Activated CD8-positive, alpha-beta T cell treated with anti-CD3 and anti-CD28 coated beads for 36 hours (primary cell): ENCODE measurements at places on chromosomes 13 and 19. TPM values are rescaled to one million over a fixed set of nuclear protein-coding genes. Genes with fewer than 3 reads are reported as not detected.

The KIR2DL4 gene
- total RNA-seq = not detected

GRCh38 chr19:49605605-49606004 lies 14.6 kb downstream of the PRR12 start:
- peaks cover 14% of the 10 kb centered on the region for H3K36me3 ChIP-seq
- no peak for DNase-seq
- no peak overlapping the region for H3K4me3 ChIP-seq
- peak overlapping the region; percentile 30 for H3K27ac ChIP-seq
- H3K27me3 ChIP-seq = no peaks in the 10 kb centered on the region
- peaks cover 8% of the 10 kb centered on the region for H3K4me1 ChIP-seq

- peaks cover 10% of the 10 kb centered on the region for H3K27me3 ChIP-seq
- H3K4me1 ChIP-seq = peaks cover 16% of the 10 kb centered on the region
- no peak overlapping the region for H3K27ac ChIP-seq
- no peaks in the 10 kb centered on the region for H3K36me3 ChIP-seq
Measured at GRCh38 chr13:95452375-95452774, 100.1 kb upstream of the CLDN10 start.

DNA sequence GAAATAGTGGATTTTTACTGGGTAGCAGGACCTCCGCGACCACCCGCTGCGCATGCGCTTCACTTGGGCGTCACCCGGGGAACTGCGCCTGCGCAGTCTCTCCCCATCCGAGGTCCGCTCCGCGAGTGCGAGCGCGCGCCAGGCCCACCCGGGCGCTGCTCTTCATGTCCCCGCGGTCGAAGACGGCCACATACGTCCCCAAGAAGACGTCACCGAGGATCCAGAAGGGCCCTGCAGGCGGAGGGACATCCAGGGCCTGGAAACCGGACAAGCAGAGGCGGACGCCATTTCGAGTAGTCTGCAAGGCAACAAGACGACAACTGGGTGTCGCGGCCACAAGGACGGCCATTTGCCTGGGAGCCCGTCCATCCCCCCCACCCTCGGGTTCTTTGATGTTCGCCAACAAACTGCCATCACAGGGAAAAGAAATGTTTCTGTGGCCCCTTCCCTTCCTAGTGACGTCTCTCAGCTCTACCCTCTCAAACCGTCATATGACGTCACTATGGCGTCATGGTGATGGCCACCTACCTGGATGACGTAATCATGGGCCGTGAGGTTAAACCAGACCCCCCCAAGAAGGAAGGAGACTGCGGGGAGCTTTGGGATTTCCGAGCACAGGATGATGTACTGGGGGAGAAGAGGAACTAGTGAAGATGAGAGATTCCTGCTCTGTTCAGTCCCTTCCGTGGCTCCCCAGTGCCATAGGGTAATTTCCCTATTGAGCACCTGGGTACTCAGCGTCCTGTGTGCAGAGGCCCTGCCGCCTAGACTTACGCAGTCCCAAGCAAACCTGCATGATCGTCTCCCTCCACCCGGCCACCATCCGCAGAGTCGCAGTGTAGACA lies 6.7 kb downstream of the NAPSA start:
- peak; percentile 74 for DNase-seq
- H3K36me3 ChIP-seq = peaks cover 36% of the 10 kb centered on the region
- peak overlapping the region; percentile 80 for H3K4me3 ChIP-seq
- H3K27ac ChIP-seq = peak overlapping the region; percentile 96
- no peaks in the 10 kb centered on the region for H3K27me3 ChIP-seq

- H3K36me3 ChIP-seq = no peaks in the 10 kb centered on the region
- DNase-seq = no peak
- H3K4me3 ChIP-seq = no peak overlapping the region
- H3K27me3 ChIP-seq = peaks cover 4% of the 10 kb centered on the region
Measured at GRCh38 chr13:98315902-98316301, 138.8 kb upstream of the RNF113B start.

The CCL25 gene
- 0.29 TPM for total RNA-seq

The ZNF418 gene
- total RNA-seq = 5.0 TPM

DNA sequence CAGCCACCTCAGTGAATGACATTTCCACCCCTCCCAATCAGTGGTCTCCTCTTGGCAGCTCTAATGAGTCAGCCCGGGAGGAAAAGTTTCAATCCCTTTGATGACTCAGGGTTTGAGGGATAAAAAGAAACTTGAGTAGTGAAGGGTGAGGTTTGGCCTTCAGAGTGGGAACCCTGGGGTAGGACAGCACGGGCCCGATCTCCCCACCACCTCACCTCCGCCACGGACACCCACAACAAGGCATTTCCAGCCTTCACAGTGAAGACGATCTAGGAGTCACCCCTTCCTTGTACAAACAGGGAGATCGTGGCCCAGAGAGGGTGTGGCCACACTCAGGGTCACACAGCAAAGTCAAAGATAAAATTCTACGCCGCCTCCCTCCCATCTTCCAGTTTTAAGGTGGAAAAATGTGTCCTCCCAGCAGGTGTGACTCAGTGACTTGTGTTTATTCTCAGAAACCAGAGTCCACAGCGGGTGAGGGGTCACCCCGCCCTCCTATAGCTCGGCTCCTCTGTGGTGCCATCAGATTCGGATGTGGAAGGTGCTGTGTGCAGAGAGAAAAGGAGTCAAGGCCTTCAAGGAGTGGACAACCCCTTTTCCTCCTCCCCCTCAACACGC lies 12.3 kb downstream of the CIB3 start:
- H3K4me3 ChIP-seq = peak overlapping the region; percentile 40
- peaks cover 19% of the 10 kb centered on the region for H3K4me1 ChIP-seq
- H3K27me3 ChIP-seq = no peaks in the 10 kb centered on the region
- peak overlapping the region; percentile 73 for H3K27ac ChIP-seq
- H3K36me3 ChIP-seq = peaks cover 11% of the 10 kb centered on the region

GRCh38 chr13:26435171-26435570 lies 122.3 kb upstream of the WASF3 start:
- H3K27me3 ChIP-seq = peaks cover 5% of the 10 kb centered on the region
- no peak for DNase-seq
- H3K4me1 ChIP-seq = no peaks in the 10 kb centered on the region
- H3K4me3 ChIP-seq = no peak overlapping the region

GRCh38 chr19:33472691-33473652 lies 48.6 kb downstream of the PEPD start:
- no peak for DNase-seq
- no peak overlapping the region for H3K27ac ChIP-seq
- no peak overlapping the region for H3K4me3 ChIP-seq
- H3K27me3 ChIP-seq = no peaks in the 10 kb centered on the region
- peaks cover 11% of the 10 kb centered on the region for H3K36me3 ChIP-seq
- H3K4me1 ChIP-seq = no peaks in the 10 kb centered on the region

GRCh38 chr19:46927893-46928292 lies 67.1 kb downstream of the ARHGAP35 start:
- DNase-seq = no peak

DNA sequence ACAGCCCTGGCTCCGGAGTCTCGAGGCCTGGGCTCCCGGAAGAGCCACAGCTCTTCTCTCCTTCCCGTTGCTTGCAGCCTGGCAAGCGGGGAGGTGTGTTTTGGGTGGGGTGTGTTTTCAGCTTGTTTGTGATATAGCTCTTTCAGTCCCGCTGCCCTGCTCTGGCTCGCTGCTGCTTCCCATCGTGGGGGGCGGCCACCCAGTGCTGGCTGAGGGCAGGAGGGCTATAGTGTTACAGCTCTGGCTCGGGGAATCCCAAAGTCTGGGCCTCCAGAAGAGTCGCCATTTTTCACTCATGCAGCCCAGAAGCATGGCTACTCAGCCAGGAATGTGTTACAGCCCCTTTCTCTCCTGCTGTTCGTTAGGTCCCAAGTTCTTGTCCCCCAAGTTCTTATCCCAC lies 2.2 kb upstream of the ZNF256 start:
- H3K27ac ChIP-seq = no peak overlapping the region
- H3K27me3 ChIP-seq = no peaks in the 10 kb centered on the region
- peaks cover 14% of the 10 kb centered on the region for H3K4me1 ChIP-seq
- no peak overlapping the region for H3K4me3 ChIP-seq
- no peak for DNase-seq

The ATP8B3 gene
- total RNA-seq = 8.2 TPM

DNA sequence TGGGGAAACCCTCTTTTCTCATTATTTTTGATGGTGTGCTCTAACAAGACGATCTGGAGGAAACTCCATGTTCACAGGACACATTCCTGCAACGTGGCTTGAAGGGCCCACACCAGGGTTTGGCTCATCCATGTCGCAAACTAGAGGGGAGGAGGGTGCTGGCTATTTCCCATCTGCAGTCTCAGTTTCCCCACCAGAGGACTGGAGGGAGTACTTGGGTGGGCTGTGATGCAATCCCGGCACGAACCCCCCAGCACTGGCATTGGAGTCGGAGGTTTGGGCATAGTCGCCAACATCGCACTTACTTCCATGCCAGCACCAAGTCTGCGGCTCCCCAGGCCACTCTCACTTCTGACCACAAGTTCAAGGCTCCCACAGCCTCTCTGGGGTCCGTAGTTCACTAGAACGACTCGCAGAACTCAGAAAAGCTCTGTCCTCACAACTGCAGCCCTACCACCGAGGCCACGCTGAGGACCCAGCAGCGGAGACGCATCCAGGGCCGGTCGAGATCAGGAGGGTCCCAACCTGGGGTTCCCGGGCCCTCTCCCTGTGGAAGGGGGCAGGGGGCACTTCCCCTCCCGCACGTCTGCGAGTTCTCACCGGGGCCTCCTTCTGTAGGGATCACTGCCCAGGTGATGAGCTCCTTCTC lies 165.6 kb upstream of the SOX1 start:
- no peak overlapping the region for H3K27ac ChIP-seq
- no peaks in the 10 kb centered on the region for H3K4me1 ChIP-seq
- no peaks in the 10 kb centered on the region for H3K36me3 ChIP-seq
- H3K27me3 ChIP-seq = peaks cover 3% of the 10 kb centered on the region

DNA sequence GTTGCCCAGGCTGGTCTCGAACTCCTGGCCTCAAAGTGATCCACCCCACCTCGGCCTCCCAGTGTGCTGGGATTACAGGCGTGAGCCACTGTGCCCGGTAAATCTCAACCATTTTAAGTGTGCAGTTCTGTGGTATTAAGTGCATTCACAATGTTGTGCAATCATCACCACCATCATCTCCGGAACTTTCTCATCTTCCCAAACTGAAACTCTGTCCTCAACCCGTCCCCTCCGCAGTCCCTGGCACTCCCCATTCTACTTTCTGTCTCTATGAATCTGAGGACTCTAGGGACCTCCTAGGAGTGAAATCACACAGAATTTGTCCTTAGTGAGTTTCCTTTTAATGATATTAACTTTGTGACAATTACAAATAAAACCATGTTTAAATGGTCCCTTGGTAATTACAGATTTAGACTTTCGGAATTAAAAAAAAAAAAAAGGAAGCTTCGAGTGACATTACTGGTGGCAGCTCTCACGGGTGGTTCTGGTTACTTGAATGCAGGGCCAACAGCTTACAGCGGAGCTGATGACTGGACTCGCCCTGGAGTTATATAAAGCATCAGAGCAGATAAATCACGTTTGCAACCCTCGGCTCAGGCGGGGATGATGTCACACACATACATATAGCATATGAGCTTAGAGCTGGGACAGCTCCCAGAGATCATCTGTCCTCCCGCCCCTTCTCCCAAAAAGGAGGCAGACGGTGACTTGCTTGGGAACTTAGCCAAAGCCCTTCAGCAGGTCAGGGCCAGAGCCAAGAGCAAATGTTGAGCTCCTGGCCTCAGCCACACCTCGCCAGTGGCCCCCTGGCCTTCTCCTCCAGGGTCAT lies 89.8 kb downstream of the ZNF557 start:
- no peaks in the 10 kb centered on the region for H3K36me3 ChIP-seq
- no peaks in the 10 kb centered on the region for H3K4me1 ChIP-seq
- no peaks in the 10 kb centered on the region for H3K27me3 ChIP-seq

DNA sequence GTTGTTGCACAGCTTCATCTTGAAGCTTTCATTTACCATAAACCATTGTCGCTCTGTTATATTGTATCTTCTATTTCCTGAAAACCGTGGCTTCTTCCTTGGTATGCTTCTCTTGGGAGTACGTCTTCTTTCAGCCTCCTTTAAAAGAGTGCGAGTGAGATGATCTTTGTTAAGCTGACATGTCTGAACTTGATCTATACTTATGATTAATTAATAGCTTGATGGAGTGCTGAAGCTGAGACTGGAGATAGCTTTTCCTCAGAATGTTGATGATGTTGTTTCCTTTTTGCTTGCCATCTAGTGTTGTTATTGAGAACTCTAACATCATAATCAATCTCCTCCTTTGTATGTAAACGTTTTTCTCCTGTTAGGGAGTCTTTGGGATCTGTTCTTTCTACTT lies 529.3 kb upstream of the SPRY2 start:
- H3K36me3 ChIP-seq = no peaks in the 10 kb centered on the region
- no peak overlapping the region for H3K4me3 ChIP-seq
- H3K27ac ChIP-seq = no peak overlapping the region
